Pericardium fibroblast (primary cell): ENCODE measurements at places on chromosomes 13 and 19. TPM values are rescaled to one million over a fixed set of nuclear protein-coding genes. Genes with fewer than 3 reads are reported as not detected.

SLC7A10 gene
- 0.12 TPM in 1 of 2 replicates, not detected in the other for total RNA-seq

IZUMO1 gene
- not detected in 2 replicates for total RNA-seq

KLK3 gene
- total RNA-seq, result not detected in 2 replicates

STOML3 gene
- not detected in 2 replicates for total RNA-seq

GPX4 gene
- total RNA-seq, result 700 and 909 TPM in 2 replicates

PSG1 gene
- not detected in 2 replicates for total RNA-seq

CEACAM16 gene
- not detected in 2 replicates for total RNA-seq

ERICH6B gene
- total RNA-seq, result not detected in 2 replicates

FFAR1 gene
- not detected in 2 replicates for total RNA-seq

PSG5 gene
- total RNA-seq, result not detected in 2 replicates

SLC25A41 gene
- not detected in 2 replicates for total RNA-seq

CRB3 gene
- total RNA-seq, result not detected in 2 replicates

C1QTNF9B gene
- not detected in 2 replicates for total RNA-seq

CD79A gene
- 0.35 TPM in 1 of 2 replicates, not detected in the other for total RNA-seq

YJEFN3 gene
- 0.17 and 0.23 TPM in 2 replicates for total RNA-seq

LINGO3 gene
- total RNA-seq, result not detected in 2 replicates

APLP1 gene
- 8.9 and 27.8 TPM in 2 replicates for total RNA-seq

ZNF296 gene
- 0.70 and 3.1 TPM in 2 replicates for total RNA-seq

BEST2 gene
- under 0.01 TPM in 1 of 2 replicates, not detected in the other for total RNA-seq

CCDC70 gene
- not detected in 2 replicates for total RNA-seq

LRRC4B gene
- 0.35 and 0.60 TPM in 2 replicates for total RNA-seq

MAMSTR gene
- total RNA-seq, result 3.2 and 3.8 TPM in 2 replicates

IGFL3 gene
- total RNA-seq, result not detected in 2 replicates

RETN gene
- not detected in 2 replicates for total RNA-seq

ZNF813 gene
- 1.4 and 1.8 TPM in 2 replicates for total RNA-seq

GSX1 gene
- total RNA-seq, result not detected in 2 replicates

GRIK5 gene
- 0.77 TPM in 1 of 2 replicates, not detected in the other for total RNA-seq

SLITRK5 gene
- total RNA-seq, result under 0.01 and 0.26 TPM in 2 replicates
